ENCODE measurements at places on chromosomes 6 and 20.

GRCh38 chr6:158518191-158519127 lies 41.4 kb upstream of the TMEM181 start:
- peak; percentile 50 for DNase-seq

DNA sequence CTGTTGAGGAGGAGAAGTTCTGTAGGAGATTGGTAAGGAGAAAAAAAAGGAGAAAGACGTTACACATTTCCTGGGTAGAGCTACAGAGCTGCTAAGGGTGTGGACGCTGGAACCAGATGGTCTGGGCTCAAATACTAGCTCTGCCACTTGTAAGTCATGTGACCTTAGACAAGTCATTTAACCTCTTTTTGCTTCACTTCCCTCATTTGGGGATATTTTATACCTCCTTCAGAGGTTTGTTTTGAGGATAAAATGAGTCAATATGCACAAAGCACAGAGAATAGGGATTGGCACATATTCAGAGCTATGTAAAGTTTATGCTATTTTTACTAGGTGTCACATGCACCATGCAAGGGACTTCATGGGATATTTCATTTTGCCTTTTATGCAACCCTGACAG lies 708.8 kb downstream of the DHX35 start:
- DNase-seq = no peak

DNA sequence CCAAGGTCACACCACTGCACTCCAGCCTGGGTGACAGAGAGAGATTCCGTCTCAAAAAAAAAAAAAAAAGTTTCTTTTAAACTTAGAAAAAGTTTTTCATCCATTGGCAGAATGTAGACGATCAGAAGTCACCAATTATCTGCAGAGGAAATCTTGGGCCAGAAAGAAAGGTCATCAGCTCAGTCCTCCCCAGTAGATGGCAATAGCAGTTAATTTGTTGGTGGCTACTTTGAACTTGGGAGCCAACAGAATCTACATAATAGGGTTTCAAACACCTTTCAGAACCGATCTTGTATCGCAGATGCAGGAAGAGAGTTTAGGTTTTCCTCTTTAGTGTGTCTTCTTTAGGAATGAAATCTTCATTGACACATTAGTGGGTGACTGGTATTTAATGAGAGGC lies 41.7 kb downstream of the LBP start:
- DNase-seq = no peak

GRCh38 chr6:26382121-26382520 lies 787 bp upstream of the BTN2A2 start:
- no peak for DNase-seq

- DNase-seq = no peak
Measured at GRCh38 chr20:438571-439469, 23.5 kb downstream of the TBC1D20 start.
